Kidney (tissue), 22 donors: ENCODE measurements at places on chromosomes 13 and 19.

- H3K36me3 ChIP-seq: no peaks in the 10 kb centered on the region
- peak within 1 kb of the TSS; percentile 47 for H3K4me3 ChIP-seq
- peaks cover 4% of the 10 kb centered on the region for H3K4me1 ChIP-seq
- DNase-seq: peak; percentile 88
Measured at GRCh38 chr19:36008336-36008978, at the start of gene SYNE4. SYNE4 (minus strand) TSS chr19:36008813; CDS start chr19:36008681, 132 bp downstream.

DNA sequence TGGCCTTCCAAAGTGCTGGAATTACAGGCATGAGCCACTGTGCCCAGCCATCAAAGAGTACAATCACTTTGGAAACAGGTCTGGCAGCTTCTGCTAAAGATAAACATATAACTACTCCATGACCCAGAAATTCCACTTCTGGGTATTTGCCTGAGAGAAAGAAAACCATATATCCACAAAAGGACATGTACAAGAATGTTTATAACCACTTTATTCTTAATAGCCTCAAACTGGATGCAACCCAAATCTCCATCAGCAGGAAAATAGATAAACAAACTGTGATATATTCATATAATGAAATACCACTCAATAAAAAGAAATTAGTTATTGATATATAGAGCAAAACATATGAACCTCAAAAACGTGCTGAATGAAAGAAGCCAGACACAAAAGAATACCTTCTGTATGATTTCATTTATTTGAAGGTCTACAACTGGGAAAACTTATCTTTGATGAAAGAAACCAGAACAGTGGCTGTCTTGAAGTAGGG lies 40.5 kb downstream of the TEX26 start:
- H3K4me3 ChIP-seq: no peak overlapping the region
- DNase-seq: no peak
- H3K27me3 ChIP-seq: no peaks in the 10 kb centered on the region
- no peaks in the 10 kb centered on the region for H3K4me1 ChIP-seq

GRCh38 chr19:47075941-47076340 lies 27.5 kb upstream of the TMEM160 start:
- H3K36me3 ChIP-seq: no peaks in the 10 kb centered on the region
- no peaks in the 10 kb centered on the region for H3K27me3 ChIP-seq
- DNase-seq: peak; percentile 73
- no peak overlapping the region for H3K27ac ChIP-seq

DNA sequence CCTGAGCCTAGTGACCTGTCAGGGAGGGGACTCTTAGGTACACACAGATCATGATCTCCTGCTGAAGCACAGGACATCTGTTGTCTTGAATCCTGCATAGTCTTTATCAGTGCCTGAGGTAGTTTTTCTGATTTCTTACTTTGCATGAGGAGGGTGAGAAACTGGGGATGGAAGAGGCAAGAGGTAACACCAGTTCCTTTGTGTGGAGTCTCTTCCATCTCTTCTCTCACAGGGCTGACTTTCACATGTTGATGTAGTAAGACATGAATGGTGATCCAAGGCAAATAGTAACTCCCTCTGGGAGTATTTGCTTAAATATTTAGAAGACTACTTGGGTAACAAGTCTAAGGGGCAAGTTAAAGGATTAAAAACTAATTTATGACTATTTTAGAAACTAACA lies 9.5 kb downstream of the NBEA start:
- no peaks in the 10 kb centered on the region for H3K27me3 ChIP-seq
- H3K4me3 ChIP-seq: no peak overlapping the region

DNA sequence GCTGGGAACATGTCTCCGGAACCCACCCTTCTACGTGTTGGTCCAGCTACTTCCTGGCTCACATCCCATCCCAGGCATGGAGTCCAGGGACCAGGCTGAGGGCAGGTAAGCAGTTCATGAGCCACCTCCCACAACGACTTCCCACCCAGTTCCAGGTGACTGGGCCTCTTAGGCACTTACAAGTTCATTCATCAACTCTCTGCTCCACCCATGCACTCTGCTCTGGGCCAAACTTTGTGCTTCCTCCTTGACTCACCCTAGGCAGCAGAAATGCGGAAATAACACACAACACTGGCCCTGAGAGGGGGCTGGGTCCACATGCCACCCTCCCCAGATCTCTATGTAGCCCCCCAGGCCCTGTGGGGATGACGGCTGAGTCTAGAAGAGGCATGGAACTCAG lies 20.5 kb downstream of the IQCN start:
- no peak overlapping the region for H3K27ac ChIP-seq
- no peak overlapping the region for H3K4me3 ChIP-seq
- H3K27me3 ChIP-seq: no peaks in the 10 kb centered on the region
- H3K36me3 ChIP-seq: peaks cover 6% of the 10 kb centered on the region
- no peak for DNase-seq
- H3K4me1 ChIP-seq: no peaks in the 10 kb centered on the region

DNA sequence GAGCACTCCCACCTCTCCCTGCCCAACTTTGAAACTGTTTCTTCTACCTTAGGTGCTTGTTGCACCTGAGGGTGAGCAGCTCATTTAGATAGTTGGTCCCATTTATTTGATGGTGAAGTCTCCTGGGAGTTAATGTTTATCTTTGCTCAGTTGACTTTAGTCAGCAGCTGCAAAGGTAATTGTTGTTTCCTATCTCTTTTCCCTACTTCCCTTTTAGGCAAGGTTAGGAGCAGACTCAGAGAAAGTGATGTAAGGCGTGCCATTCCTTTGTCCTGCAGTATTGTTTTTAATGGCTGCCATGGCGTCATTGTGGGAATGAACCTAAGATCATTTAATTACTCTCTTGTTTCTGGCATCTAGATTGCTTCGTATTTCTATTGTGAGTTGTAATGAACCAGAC lies 11.6 kb downstream of the AKAP11 start:
- DNase-seq: no peak
- no peak overlapping the region for H3K4me3 ChIP-seq
- peaks cover 12% of the 10 kb centered on the region for H3K36me3 ChIP-seq

DNA sequence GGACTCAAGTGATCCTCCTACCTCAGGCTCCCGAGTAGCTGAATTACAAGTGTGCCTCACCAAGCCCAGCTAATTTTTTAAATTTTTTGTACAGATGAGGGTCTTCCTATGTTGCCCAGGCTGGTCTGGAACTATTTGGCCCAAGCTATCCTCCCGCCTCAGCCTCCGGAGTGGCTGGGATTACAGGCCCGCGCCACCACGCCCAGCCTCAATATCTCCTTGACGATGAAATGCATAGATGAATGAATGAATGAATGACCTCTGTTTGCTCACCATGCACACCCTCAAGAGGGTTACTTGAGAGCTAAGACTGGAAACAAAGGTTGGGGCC lies 14.9 kb upstream of the AP1M2 start:
- H3K4me1 ChIP-seq: no peaks in the 10 kb centered on the region
- no peak for DNase-seq
- H3K27ac ChIP-seq: no peak overlapping the region
- H3K4me3 ChIP-seq: peak overlapping the region; percentile 46
- no peaks in the 10 kb centered on the region for H3K36me3 ChIP-seq

DNA sequence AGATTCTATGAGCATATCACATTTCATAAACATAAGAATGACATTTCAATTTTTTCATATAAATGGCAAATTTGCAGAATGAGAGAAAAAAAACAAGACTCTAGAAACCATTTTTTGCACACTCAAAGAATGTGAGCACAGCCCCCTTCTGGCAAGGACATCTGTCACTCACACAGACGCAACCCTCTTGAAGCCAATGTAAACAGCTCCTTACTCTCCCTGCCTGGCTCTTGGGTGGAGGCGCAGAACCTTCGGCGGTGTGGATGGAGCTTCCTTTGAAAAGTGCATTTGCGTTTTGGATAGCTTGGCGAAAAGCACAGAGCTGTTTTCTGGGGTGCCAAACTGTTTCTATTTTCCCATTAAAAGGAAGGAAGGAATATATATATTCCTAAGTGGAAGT lies 367.6 kb upstream of the TSHZ3 start:
- DNase-seq: no peak
- H3K4me3 ChIP-seq: no peak overlapping the region
- no peaks in the 10 kb centered on the region for H3K27me3 ChIP-seq
- H3K36me3 ChIP-seq: no peaks in the 10 kb centered on the region
- H3K27ac ChIP-seq: no peak overlapping the region

GRCh38 chr19:55316646-55317045 lies 8.5 kb downstream of the TMEM150B start:
- no peaks in the 10 kb centered on the region for H3K36me3 ChIP-seq
- H3K27me3 ChIP-seq: no peaks in the 10 kb centered on the region
- no peak overlapping the region for H3K4me3 ChIP-seq
- no peaks in the 10 kb centered on the region for H3K4me1 ChIP-seq

GRCh38 chr19:19505669-19506326 lies 9.6 kb downstream of the TSSK6 start:
- DNase-seq: no peak
- H3K27ac ChIP-seq: no peak overlapping the region
- H3K4me1 ChIP-seq: no peaks in the 10 kb centered on the region
- H3K4me3 ChIP-seq: no peak overlapping the region
- no peaks in the 10 kb centered on the region for H3K27me3 ChIP-seq
- H3K36me3 ChIP-seq: no peaks in the 10 kb centered on the region

GRCh38 chr19:55373306-55373992 lies 3.2 kb upstream of the TMEM190 start:
- H3K27me3 ChIP-seq: peaks cover 9% of the 10 kb centered on the region
- DNase-seq: no peak
- H3K4me3 ChIP-seq: no peak overlapping the region
- no peak overlapping the region for H3K27ac ChIP-seq
- H3K4me1 ChIP-seq: no peaks in the 10 kb centered on the region

- no peaks in the 10 kb centered on the region for H3K4me1 ChIP-seq
- no peak for DNase-seq
- H3K36me3 ChIP-seq: no peaks in the 10 kb centered on the region
- H3K27me3 ChIP-seq: no peaks in the 10 kb centered on the region
- peak overlapping the region; percentile 67 for H3K27ac ChIP-seq
Measured at GRCh38 chr19:31906111-31906871, 439.1 kb upstream of the ZNF507 start.

DNA sequence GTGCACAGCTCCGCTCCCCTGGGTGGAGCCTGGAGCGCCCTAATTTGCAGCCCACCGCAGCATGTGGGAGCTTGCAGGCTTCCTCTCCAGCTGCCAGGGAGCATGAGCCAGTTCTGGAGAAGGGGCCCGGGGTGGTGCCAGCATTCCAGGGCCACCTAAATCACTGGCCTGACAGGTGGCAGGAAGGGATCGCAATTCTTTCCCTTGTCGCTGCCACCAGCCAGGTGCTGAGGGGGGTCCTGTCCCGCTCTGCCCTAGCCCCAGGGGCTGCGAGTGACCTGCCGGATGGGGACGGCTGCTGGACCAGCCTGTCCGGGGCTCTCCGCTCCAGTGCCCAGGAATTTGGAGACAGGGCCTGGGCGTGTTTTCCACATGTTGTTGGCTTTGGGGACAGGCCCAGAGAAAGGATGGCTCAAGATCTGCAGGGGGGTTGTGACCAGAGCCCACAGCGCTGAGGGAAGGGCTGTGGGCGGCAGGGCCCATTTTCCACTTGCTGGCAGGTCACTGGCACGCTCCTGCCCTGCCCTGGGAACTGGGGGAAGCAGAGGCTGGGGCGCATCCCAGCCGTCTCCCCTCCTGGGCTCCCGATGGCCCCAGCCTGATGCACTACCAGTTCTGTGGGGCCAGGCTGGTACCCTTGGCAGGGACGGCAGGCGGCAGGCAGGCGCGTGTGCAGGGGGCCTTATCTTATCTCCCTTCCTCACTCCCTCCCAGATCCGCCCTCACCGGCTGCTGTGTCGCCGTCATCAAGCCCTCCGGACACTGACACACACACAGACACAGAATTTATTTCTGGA lies 9.5 kb downstream of the NDUFA11 start:
- H3K36me3 ChIP-seq: no peaks in the 10 kb centered on the region
- H3K4me3 ChIP-seq: no peak overlapping the region
- H3K27ac ChIP-seq: no peak overlapping the region
- H3K4me1 ChIP-seq: peaks cover 9% of the 10 kb centered on the region

DNA sequence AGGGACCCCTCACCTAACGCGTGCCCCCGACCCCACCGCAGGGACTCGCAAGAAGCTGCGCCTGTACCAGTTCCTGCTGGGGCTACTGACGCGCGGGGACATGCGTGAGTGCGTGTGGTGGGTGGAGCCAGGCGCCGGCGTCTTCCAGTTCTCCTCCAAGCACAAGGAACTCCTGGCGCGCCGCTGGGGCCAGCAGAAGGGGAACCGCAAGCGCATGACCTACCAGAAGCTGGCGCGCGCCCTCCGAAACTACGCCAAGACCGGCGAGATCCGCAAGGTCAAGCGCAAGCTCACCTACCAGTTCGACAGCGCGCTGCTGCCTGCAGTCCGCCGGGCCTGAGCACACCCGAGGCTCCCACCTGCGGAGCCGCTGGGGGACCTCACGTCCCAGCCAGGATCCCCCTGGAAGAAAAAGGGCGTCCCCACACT lies 4.7 kb upstream of the MYBPC2 start:
- peaks cover 7% of the 10 kb centered on the region for H3K4me1 ChIP-seq
- DNase-seq: peak; percentile 96
- H3K4me3 ChIP-seq: no peak overlapping the region
- no peaks in the 10 kb centered on the region for H3K27me3 ChIP-seq
- H3K36me3 ChIP-seq: no peaks in the 10 kb centered on the region
- no peak overlapping the region for H3K27ac ChIP-seq

DNA sequence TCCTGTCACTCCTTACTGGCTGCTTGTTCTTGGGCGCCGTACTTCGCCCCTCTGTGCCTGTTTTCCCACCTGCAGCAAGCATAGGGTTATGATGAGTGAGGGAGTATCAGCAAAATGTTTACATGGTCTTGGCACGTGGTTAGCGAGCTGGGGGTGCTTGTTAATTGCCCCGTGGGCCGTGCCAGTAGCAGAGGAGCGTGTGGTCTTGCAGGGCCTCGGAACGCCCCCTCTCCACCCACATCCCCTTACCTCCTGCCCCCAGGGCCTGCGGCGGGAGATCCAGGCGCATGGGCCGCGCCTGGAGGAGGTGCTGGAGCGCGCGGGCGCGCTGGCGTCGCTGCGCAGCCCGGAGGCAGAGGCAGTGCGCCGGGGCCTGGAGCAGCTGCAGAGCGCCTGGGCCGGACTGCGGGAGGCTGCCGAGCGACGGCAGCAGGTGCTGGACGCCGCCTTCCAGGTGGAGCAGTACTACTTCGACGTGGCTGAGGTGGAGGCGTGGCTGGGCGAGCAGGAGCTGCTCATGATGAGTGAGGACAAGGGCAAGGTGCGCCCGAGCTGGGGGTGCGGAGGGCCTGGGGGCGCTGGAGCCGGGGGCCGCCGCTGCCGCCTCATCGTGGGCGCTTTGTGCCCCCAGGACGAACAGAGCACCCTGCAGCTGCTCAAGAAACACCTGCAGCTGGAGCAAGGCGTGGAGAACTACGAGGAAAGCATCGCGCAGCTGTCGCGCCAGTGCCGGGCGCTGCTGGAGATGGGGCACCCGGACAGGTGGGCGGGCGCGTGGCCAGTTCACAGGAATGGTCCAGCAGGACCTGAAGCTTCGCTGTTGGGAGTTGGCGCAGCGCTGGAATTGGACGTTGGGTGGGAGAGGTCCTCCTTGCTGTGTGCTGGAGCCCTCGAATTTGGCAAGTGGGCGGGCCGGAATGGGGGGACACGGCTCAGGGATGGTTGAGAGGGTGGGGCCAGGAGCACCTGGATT lies 22.5 kb upstream of the SHKBP1 start:
- H3K36me3 ChIP-seq: no peaks in the 10 kb centered on the region
- H3K27me3 ChIP-seq: peaks cover 10% of the 10 kb centered on the region
- no peak overlapping the region for H3K4me3 ChIP-seq
- DNase-seq: no peak
- no peaks in the 10 kb centered on the region for H3K4me1 ChIP-seq
- H3K27ac ChIP-seq: no peak overlapping the region
